K562 (cell line): ENCODE measurements at places on chromosomes 5 and 9. TPM values are rescaled to one million over a fixed set of nuclear protein-coding genes. Genes with fewer than 3 reads are reported as not detected.

The ADAMTS13 gene
- total RNA-seq: 0.07 TPM in 1 of 2 replicates, not detected in the other

The TRPM6 gene
- 0.11 and 0.13 TPM in 2 replicates for total RNA-seq

The FOXD4 gene
- 0.76 and 1.0 TPM in 2 replicates for total RNA-seq

The SELENOP gene
- total RNA-seq: 6.0 and 6.2 TPM in 2 replicates

The MARVELD2 gene
- 0.09 and 0.13 TPM in 2 replicates for total RNA-seq

The DDX46 gene
- 70.6 and 74.6 TPM in 2 replicates for total RNA-seq

The AKNA gene
- total RNA-seq: 16.9 and 20.5 TPM in 2 replicates

The FGF10 gene
- not detected in 2 replicates for total RNA-seq

The KIF20A gene
- total RNA-seq: 49.0 and 52.6 TPM in 2 replicates

The DPYSL3 gene
- total RNA-seq: 0.49 and 0.55 TPM in 2 replicates

The ZNF366 gene
- not detected in 2 replicates for total RNA-seq

- DNase-seq: no peak
These were observed 511 bp upstream of the SPDL1 start for GRCh38 chr5:169583101-169583423.

DNA sequence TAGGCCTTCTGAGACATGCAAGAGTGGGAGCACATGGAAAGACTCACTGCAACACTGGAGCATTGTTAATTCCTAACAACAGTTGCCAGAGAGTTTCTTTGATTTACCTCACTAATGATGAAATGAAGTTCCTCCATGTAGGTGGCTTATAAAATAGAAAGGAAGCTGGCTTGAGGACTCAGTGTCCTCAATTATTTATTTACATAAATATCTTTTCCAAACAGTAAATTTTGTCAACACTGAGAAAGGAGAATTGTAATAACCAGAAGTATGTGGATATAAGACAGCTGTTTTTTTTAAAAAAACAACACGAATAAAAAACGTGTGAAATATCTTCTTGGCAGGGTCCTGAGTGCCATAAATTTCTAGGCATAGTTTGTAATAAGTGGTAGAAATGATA lies 9.1 kb upstream of the SLC27A6 start:
- DNase-seq: no peak

- no peak for DNase-seq
These were observed 175.0 kb downstream of the MACROH2A1 start for GRCh38 chr5:135223891-135224625.

DNA sequence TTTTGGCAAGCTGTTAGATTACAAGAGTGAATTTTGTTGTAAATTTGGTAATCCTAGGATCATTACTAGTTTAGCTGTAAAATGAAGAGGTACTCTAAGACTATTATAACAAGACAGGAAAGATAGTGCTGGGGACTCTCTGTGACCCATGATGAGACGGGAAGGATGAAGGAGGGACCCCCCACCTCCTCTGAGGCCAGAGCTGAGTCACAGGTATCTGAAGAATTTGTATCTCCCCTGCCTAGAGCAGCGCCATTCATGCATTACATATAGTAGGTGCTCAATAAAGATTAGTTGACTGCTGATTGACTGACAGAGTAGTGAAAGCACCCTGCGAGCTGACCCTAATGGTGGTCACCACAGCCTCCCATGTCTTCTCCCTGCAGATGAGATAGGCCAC lies 202.8 kb downstream of the SNX18 start:
- no peak for DNase-seq

DNA sequence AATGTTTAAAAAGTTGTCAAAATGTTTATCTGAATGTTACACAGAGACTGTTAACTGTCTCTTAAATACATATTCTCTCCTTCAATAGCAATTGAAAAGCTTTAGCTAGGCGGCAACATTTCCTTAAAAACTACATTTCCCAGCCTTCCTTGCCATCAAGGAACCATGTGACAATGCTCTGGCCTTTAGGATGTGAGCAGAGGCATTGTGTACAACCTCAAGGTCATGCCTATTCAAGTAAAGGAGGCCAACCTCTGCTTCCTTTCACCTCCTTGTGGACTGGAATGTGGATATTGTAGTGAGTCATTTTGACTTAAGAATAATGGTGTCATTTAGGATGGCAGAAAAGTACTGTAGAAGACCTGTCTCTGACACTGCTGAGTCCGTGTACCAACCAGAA lies 23.7 kb upstream of the MROH2B start:
- DNase-seq: peak; percentile 5

DNA sequence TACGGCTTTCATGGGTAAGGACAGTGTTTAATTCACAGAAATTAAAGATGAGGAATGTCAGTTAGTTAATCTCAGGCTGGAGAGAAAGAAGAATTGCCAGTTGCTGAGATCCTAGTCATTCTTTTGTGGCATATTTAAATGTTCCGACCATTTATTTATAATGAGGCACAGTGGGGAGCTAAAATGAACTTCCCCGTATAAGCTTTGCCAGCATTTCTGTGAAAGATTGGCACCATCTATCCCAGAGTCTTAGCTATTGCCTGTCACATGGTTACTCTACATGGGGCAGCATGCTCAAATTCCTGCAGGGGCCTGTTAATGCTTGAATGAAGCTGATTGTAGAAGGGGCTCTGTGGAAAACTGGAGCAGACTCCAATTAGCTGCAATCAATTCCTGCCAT lies 314.1 kb downstream of the PRELID2 start:
- no peak for DNase-seq

GRCh38 chr9:16262477-16263261 lies 607.8 kb downstream of the BNC2 start:
- DNase-seq: no peak

DNA sequence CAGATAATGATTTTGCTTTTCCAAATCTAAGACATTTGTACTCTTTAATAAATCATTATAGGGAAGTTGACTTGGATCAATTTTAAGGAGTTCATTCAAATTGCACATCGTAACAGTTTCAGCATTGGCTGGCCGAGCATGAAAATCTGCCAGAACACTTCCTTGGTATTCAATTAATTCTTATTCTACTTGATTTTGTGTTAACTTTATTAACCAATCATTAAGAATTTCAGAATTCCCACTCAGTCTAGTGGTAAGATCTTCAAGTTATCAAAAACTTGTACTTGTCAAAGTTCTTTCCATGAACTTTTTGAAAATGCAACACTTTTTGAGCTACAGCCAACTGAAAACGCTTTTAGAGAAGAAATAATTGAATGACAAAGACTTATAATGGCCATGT lies 565.8 kb downstream of the TLE1 start:
- no peak for DNase-seq

GRCh38 chr5:116947691-116948528 lies 373.3 kb upstream of the SEMA6A start:
- peak; percentile 59 for DNase-seq

DNA sequence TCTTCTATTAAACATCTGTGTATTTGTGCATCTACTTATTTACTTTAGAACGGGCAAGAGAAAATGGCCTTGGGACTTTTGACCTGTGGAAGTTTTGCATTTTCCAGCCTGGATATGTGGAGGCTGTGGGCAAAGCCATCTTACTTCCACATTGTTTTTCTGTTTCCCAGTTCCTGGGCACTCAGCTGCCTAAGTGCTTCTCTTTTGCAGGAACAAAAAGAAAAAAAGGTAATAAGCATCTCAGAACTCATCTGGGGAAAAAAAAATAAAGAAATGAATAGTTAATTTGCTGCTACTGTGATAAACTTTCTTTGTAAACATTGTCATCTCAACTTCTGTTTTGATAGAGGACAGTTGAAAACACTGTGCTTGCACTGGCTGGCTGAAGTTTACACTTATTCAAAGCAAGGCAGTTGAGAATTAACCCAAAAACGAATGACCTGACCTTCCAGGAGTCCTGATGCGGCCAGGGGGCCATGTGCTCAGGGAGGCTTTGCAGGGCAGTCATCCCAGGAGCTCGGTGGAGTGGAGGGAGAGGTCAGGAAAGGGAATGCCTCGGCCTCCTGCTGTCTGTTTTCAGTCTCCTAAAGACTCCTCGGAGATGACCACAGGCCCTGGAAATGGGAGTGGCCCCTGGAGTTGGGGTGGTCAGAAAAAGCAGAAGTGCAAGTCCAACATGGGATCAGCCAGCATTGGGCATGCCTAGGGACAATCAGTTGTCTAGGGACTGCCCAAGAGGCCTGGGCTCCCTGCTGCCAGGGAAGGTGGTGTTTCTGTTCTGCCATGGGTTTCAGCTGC lies 75.5 kb downstream of the RAI14 start:
- no peak for DNase-seq

GRCh38 chr5:87836696-87837095 lies 424.0 kb upstream of the CCNH start:
- DNase-seq: no peak
